GF-D8 (cell line): ENCODE measurements at places on chromosomes 7 and 10.

DNA sequence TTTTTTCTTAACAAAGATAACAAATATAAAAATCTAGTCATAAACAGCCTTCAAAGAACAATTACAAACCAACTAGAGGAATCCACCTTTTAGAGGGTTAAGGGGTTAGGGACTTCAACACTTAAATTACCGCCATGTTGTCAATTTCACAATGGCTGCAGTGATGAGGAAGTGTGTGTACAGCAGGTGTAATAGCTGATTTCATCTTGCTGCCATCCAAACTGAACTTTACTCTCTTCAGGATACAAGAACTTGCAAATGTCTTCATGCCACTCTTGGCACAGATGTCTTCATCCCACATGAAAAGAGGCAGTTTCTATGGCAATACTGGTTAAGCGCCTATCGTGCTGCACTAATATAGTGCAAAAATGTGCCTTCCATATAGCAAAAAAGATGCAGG is 401.0 kb downstream of the PHF14 start:
- no peak for DNase-seq

- DNase-seq: no peak
Measured at GRCh38 chr7:79722217-79722616, 268.8 kb upstream of the MAGI2 start.

GRCh38 chr10:1571587-1572237 is 165.6 kb downstream of the ADARB2 start:
- DNase-seq: no peak

DNA sequence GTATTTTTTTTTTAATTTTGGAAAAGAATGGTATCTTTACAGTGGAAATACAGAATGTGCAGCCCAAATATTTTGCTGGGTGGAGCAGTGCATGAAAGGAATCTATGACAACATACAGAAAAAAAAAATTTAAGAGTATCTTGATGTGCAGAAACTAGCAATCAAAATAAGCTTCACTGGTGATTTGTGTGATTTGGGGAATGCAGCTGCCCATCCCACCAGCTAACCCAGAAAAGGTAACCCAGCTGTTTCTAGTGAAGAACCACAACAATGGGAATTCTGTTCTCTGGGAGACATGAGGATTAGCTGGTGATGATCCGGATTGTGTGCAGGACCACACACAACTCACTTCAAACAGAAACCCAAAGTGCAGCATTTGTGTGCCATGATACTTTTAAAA is 375.5 kb downstream of the SEMA3D start:
- no peak for DNase-seq

DNA sequence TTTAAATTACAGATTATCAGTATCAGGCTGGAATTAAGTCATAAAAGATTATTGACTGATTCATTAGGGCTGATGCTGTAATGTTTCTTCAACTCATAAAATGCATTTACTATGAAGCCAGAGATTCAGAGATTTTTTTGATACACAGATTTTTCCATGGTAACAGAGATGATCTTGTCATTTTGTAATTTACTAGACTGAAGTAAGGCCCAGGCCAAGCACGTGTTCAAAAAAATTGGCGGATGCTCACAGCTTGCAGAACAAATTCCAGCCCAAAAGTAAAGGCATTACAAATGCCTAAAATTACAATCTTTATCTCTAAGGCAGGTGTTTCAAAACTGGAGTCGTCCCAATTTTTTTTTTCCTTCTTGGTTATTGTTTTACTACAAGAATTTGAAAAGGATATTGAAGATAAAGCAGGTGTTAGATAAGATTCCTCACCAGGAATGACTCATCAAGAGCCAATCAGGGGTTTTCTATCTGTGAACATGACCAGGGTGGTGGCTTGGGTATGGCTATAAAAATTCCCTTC is 78.4 kb upstream of the MEOX2 start:
- no peak for DNase-seq

GRCh38 chr10:4763513-4763912 is 62.5 kb upstream of the AKR1E2 start:
- no peak for DNase-seq
